Right cardiac atrium (tissue), 5 donors: ENCODE measurements at places on chromosomes 16 and 17. TPM values are rescaled to one million over a fixed set of nuclear protein-coding genes. Genes with fewer than 3 reads are reported as not detected.

DNA sequence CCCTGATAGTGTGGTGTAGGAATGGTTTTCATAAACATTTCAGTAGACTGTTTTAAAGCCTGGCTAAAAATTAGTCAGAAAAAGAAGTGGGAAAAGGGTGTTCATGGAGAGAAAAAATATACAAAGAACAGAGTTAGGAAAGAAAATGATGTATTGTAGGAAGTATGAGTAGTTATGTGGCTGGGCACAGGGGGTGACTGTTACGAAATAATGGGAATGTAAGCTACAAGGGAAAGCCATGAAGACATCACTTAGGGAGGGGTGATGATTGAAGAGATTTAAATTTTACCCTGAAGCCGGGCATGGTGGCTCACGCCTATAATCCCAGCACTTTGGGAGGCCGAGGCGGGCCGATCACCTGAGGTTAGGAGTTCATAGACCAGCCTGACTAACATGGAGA lies 55.3 kb downstream of the NUP88 start:
- DNase-seq, result no peak

DNA sequence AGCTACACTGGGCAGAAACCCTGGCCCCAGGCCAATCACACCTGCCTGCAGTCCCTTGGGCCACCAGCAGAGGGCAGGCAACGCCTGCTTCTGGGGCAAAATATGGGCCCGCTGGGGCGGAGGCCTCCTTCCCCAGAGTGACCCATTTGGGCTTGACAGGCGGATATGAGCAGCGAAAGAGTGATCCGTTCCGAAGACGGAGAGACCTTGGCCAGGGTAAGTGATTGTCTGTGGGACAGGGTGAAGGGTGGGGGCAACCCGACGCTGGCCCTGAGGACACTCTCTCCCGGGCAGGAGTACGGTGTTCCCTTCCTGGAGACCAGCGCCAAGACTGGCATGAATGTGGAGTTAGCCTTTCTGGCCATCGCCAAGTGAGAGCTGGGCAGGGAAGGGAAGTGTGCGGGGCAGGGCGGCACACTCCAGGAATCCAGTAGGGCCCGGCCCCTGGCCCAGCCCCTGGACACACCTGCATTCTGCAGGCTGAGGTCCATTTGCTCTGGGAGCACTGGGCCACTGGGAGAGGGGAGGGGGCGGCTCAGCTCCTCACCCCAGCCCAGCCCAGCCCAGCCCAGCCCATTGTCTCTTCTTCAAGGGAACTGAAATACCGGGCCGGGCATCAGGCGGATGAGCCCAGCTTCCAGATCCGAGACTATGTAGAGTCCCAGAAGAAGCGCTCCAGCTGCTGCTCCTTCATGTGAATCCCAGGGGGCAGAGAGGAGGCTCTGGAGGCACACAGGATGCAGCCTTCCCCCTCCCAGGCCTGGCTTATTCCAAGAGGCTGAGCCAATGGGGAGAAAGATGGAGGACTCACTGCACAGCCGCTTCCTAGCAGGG lies 3.5 kb upstream of the NHERF1 start:
- DNase-seq, result peak; percentile 94

GRCh38 chr17:59355702-59356325 lies 24.4 kb downstream of the YPEL2 start:
- peak; percentile 39 for DNase-seq

DNA sequence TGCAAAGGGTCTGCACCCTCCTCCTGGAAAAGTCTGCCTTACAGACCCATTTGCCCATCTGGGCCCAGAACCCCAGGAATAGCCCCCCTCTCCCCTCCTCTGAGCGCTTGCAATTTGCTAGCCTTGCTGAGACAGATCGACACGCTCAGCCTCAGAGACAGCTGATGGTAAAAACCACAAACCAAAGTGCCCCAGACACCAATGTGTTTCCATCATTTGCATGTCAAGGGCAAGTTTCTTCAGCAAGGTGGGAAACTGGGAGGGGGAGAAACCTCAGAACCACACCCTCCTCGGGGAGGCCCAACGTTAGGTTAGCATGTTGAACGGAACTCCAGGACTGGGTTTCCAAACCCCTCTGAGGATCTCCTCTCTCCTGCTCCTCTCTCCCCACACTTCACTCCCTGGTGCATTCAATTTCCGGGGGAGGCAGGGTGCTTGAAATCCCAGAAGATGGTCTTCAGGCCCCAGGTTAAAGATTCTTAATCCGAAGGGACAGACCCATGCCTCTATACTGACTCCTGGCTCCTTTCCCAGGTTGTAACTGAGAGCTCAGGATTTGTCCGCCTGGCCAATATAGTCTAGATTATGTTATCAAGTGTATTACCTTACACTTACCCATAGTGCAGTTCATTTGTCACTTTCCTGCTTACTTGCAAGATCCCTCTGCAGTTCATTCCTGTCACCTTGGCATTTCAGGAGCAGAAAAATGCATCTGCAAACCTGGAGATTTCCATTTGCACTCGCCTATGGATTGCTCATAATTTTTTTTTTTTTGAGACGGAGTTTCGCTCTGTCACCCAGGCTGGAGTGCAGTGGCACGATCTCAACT lies 1.3 kb upstream of the CUEDC1 start:
- no peak for DNase-seq

DNA sequence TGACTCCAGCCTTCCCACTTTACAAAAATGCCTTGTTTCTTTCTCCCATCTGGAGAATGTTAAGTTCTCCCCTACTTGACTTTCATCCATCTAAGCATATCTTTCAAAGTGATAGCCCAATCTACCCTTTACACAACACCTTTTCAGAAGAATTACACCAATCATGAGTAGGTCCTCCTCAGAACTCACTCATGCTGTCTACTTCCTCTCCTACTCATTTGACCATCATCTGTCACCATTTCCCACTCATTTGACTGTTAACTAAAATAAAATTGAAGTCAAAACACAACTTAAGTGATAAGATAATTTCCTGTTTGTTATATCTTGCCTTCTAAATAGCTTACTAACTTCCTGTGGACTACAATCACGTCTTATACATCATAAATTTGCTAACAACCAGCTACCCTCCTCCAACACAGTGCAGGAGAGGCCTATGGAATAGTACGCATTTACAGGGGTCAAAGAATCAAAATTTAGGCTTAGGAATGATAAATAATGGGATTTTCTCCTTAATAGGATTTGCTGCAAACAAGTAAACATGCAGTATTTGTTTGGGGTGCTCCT lies 16.1 kb downstream of the KCNJ16 start:
- DNase-seq, result no peak

DNA sequence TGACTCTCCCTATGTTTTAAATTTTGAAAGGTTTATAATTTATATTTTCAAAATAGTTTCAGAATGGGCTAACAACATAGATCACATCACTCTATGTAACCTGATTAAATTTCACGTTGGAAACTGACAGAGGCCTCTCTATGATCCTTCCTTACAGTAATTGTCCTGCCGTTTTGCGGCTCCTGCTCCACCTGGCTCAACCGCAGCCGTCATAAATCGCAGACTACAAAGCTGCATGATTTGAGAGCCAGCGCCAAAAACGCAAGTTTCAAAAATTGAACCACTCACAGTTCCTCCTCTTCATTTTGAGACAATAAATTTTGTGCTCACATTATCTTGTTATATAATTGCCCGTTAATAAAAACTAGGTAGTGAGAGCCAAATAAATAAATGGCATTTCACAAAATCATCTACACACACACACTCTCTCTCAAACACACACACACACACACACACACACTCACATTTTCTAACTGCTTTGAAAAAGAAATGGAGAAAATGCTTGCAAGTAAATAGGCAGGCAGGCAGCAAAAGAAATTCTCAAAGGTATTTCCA lies 263.1 kb upstream of the PSMD7 start:
- no peak for DNase-seq

- peak; percentile 16 for DNase-seq
Measured at GRCh38 chr17:78940708-78941107, 15.5 kb upstream of the TIMP2 start.

GRCh38 chr17:48429638-48430586 lies at the start of gene SKAP1:
Gene SKAP1, minus strand, starts transcription at chr17:48430214.
- DNase-seq, result peak; percentile 51

KIF18B gene
- 1.4 TPM for total RNA-seq

CCL17 gene
- not detected for total RNA-seq

CCL15 gene
- total RNA-seq, result not detected

WFDC1 gene
- 1.1 TPM for total RNA-seq
